ENCODE measurements at places on chromosomes 6 and 20.

GRCh38 chr6:110509617-110510241 lies 33.3 kb upstream of the SLC22A16 start:
- DNase-seq: no peak

DNA sequence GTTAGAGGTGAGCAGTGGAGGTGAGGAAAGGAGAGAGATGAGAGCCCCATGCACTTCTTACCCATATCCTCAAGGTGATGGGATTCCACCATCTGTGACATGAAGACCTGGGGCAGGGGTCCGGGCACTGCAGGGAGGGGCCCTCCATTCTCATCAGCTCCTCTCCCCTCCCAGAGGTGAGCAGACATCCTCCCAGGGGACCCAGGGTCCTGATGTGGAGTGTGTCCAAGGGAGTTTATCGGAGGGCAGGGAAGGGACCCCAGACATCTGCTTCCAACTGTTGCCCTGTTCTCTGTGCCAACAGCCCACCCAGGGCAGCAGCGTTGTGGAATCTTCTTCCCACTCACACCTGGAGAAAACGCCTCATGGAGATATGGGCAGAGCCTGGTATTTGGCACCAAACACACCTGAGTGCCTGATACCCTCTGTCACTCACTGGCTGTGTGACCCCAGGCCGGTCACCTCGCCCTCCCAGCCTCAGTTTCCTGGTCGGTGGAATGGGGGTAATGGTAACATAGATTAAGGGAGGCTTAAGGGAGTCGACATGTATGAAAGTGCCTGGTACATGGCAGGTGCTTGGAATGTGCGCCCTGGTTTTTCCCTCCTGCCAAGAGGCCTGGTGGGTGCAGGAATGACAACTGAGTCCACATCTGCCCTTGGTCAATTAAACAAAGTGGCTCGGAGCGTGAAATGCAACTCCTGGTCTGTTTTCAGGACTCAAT lies 227.9 kb downstream of the PREX1 start:
- no peak for DNase-seq

DNA sequence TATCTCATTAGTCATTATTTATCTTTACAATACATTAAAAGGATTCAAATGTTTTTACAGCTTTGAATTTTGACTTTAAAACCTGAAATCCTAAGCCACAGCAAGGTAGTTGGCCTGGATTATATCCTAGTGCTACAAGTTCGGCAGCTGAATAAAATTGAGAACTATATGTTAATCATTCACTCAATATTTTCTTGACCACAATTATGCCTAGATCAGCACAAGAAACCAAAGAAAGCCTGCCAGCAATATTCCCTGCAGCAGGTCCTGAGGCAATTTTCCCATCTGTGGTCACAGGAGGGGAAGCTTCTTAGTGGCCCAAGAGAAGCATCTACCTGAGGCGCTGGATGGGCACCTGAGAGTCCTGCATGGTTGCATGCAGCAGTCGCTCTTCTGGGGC lies 183.5 kb downstream of the GMDS start:
- DNase-seq: no peak

DNA sequence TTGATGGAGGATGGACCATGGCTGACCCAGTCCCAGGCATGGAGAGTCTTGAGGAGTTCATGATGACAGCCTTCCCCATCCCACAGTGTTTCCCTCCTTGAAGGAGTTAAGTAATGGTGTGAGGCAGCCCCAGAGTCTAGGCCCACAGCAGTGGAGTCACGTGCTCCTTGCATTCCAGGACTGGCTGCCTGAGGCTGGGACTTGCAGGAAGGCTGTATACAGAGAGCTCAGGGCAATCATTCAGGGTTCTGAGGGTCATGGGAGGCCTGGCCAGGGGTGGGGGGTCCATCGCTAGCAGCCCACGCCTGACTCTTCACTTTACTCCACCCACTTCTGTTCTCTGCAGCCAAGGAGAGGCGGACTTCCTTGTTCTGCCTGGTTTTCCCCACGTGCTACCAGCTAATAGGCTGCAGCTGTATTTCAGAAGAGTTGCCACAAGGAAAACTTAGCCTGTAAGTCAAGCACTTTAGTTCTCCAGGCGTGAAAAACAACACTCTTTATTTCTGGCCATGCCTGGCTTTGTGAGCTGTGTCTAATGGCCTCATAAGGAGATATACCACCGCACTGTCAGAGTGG lies 272.5 kb downstream of the DHX35 start:
- DNase-seq: no peak

DNA sequence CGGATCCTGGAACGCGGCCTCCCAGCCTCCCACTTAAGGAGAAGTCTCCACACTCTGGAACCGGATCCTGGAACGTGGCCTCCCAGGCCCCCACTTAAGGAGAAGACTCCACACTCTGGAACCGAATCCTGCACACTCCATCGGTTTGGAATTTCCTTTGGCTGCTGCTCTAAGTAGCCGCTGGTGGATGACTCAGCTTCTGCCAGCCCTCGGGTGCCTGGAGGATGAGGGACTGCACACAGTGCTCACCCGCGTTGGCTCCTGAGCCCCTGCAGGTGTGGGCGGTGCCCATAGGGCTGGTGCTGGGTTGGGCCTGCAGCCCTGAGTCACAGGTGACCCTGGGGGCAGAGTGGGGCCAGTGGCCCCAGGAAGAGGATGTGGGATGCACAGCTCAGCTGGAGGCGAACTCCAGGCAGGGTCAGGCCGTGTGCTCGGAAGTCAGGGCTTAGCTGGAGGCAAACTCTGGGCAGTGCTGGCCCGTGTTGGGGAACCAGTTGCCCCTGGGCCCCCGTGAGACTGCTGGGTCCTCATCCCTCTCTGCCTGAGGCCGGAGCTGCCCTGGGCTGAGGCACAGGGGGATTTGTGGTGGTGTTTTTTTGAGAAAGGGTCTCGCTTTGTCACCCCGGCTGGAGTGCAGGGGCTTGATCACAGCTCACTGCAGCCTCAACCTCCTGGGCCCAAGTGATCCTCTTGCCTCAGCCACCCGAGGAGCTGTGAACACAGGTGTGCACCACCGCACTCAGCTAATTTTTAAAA lies 13.9 kb upstream of the TNFRSF6B start:
- DNase-seq: no peak

DNA sequence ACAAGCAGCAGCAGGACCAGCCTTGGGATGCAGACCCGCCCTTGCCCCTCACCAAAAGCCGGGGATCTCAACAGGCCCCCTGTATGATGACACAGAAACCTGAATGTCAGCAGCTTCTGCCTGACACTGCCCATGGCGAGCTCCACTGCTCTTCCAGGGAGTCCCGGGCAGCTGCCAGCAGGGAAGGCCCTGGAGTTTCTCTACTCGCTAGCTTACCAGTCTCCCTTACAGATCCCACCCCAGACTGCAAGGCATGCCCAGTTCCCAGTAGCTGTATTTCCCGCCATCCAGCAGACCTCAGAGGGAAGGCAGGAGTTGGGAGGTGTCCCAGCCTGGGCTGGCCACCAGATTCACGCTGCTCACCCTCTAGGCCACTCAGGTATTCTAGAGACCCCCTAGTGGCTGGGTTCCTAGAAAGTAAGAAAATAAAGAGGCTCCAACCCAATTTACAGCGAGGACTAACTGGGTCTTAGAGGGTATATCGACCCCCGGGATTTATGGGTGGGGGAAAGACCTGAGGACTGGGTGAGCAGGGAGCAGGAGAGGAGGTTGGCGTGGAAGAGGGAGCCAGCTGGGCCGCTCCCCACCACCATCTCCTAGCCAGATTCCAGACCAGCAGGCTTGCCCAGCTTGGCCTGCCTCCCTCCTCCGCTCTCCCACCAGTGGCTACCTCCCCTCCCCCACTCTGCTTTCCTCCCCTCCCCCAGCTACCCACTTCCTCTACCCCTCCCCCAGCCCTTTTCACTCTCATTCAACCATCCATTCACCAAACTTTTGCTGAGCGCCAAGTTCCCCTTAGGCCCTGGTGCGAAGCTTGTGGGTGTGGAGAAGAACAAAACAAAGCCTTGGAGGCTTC lies 9.7 kb upstream of the HMGA1 start:
- no peak for DNase-seq

- no peak for DNase-seq
Observed at GRCh38 chr6:69887714-69888345, 21.5 kb downstream of the COL19A1 start.

- no peak for DNase-seq
Observed at GRCh38 chr20:5848711-5849505, 98.7 kb downstream of the SHLD1 start.

DNA sequence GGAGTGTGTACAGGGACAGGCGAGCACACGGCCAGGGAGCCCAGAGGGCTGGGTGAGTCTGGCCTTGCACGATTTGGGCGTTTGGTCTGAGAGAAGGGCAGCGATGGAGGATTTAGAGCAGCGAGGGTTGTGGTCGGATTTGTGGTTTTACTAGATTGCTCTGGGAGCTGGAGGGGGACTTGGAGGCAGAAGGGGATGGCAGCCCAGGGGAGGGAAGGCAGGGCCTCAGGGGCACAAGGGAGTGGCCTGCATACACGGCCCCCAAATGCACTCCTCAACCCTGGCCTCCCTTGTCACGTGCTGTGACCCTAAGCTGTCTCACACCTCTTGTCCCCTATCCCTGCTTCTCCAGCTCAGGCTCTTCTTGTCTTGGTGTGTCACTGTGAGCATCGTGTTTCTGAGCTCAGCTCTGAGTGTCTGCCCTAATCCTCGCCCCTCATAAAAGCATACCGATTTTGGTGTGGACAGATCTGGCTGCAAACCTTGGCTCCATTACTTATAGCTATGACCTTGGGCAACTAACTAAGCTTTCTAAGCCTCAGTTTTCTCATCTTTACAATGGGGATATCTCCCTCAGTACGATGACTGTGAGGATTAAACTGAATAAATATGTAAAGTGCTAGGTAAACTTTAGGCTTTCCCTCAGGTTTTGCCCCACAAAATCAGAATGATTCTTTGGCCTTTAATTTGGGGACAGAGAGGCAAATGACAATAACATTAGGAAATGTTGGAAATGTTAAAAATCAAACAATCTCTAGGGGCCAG lies 120.1 kb upstream of the ARMC2 start:
- no peak for DNase-seq

GRCh38 chr6:87210979-87211378 lies 55.6 kb downstream of the ZNF292 start:
- no peak for DNase-seq

- DNase-seq: no peak
Observed at GRCh38 chr20:32559753-32560380, 25.3 kb downstream of the NOL4L start.

GRCh38 chr6:13159300-13159699 lies 169.0 kb downstream of the TBC1D7 start:
- no peak for DNase-seq

- no peak for DNase-seq
Observed at GRCh38 chr6:18861204-18861603, 474.1 kb downstream of the RNF144B start.

GRCh38 chr6:52994031-52994838 lies 849 bp downstream of the GSTA4 start:
- DNase-seq: no peak
